ENCODE measurements at places on chromosomes 2 and 18. TPM values are rescaled to one million over a fixed set of nuclear protein-coding genes. Genes with fewer than 3 reads are reported as not detected.

MBD5 gene
- 7.6 TPM for total RNA-seq

FRZB gene
- 0.79 TPM for total RNA-seq

PLB1 gene
- total RNA-seq: 0.22 TPM

TMEFF2 gene
- total RNA-seq: not detected

ALPP gene
- not detected for total RNA-seq

CCBE1 gene
- total RNA-seq: under 0.01 TPM

SPOPL gene
- 9.2 TPM for total RNA-seq

All from lung microvascular endothelial cell (primary cell).